ENCODE measurements at places on chromosomes 4 and X.

DNA sequence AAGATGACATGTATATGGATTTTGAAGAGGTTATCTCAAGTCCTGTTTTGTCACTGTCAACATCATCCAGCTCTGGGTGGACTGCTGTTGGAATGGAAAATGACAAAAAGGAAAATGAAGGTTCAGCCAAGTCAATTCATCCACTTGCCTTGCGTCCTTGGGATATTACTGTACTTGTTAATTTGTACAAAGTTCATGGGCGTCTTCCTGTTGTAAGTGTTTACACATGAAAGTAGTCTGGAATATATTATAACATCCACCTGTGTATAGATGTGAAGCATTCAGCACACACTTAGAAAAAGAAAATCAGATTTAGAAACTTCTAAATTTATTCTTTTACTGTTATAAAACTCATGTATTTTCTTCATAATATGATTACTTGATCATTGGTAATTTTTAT, 67.2 kb downstream of the BLTP1 start:
- no peak for DNase-seq

GRCh38 chr4:5142726-5143125, 91.4 kb downstream of the STK32B start:
- no peak for DNase-seq

- no peak for DNase-seq
These were observed 736 bp downstream of the IDS start for GRCh38 chrX:149504226-149504914.

- DNase-seq, result no peak
These were observed 1036.2 kb upstream of the GRID2 start for GRCh38 chr4:91267543-91267942.

- peak; percentile 34 for DNase-seq
These were observed 21.4 kb downstream of the MAGEB17 start for GRCh38 chrX:16188687-16189086.

- peak; percentile 46 for DNase-seq
These were observed 176.4 kb downstream of the BMPR1B start for GRCh38 chr4:94934201-94934600.

GRCh38 chrX:101370888-101371504, 15.0 kb downstream of the BTK start:
- DNase-seq, result no peak

- no peak for DNase-seq
These were observed 135.4 kb upstream of the DUSP21 start for GRCh38 chrX:44708470-44708869.

- DNase-seq, result no peak
These were observed 71.7 kb upstream of the RAI2 start for GRCh38 chrX:17932781-17933180.

DNA sequence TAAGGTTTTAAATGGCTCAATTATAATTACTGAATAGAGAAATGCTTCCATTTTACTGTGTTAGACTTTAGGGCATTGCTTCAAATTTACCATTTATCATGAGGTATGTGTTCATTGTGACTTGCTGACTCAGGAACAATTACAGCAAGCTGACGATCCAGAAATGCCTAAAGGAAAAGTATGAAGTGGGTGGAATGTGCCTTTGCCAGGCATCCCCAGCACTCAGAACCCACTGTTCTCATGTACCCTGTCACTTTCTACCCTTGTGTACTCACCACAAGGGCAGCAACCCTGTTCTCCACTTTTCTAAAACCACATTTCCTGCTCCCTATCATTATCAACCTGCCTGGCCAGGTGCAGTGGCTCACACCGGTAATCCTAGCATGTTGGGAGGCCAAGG, 41.5 kb downstream of the QRFPR start:
- DNase-seq, result no peak

DNA sequence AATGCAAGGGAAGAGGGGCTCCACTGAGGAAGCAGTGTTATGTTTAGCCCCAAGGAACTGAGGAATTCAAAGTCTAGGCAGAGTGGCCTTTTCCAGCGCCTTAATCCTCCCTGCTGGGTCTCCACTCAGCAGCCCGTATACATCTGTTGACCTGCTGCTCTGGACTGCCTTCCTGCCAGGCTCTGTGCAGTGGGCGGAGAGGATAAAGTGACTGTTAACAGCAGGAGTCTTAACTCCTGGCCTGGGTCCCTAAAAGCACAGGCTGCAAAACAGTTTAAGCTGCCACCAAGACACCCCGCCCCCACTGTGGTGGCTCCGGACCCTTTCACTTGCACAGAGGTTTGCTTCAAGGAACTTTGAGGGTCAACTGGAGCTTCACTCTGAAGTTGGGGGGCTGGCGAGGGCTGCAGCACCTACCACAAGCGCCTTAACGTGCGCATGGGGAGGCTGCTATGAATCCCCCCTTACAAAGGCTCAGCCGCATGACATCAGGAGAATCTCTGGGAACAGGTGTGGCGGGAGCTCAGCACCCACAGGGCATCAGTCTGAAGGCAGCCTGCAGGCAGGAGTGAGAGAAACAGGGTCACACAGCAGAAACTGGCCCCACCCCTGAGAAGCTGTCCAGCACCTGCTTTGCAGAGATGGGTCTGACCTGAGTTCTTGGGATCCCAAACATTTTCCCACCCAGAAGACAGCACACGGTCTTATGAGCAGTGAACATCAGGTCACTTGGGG, 358.2 kb upstream of the GATB start:
- DNase-seq, result no peak

DNA sequence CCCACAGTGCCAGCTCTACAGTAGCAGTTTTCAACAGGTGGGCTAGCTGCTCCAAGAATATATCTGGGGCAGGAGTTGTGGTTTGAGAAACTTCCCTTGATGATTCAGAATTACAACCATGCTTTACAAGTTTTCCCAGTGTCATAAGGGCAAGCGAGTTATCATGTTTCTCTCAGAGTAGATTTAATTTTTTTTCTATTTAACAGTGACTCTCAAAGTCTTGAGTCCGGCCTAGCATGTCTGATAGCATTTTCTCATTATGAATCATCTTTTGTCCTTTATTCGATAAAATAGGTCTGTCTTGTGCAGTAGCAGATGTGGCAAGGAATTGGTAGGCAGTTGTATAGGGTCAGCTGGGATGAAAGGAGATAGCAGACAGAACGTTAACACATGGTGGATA, 62.2 kb upstream of the SPANXD start:
- no peak for DNase-seq

GRCh38 chr4:168893807-168894206, 116.2 kb downstream of the CBR4 start:
- no peak for DNase-seq

GRCh38 chr4:87650938-87651337, 858 bp downstream of the DMP1 start:
- no peak for DNase-seq

All from HCEC 1CT (cell line).